ENCODE measurements at places on chromosomes 11 and 22.

DNA sequence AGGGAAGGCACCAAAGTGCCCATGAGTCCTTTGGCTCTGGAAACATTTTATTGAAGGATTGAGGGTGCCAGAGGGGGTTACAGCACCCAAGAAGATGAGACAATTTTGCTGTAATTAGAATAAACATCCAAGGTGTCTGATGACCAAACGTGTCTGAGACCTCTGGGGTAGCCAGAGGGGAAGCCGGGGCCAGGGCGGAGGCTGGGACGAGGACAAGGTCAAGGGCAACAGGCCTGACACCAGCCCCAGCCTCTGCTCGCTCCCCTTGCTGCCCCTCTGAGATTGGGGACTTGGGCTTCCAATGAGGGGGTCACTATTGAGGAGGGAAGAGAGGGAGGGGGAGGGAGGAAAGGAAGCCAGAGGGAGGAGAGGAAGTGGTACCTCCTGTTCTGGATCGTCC lies 25.6 kb downstream of the TMPRSS6 start:
- DNase-seq = no peak

DNA sequence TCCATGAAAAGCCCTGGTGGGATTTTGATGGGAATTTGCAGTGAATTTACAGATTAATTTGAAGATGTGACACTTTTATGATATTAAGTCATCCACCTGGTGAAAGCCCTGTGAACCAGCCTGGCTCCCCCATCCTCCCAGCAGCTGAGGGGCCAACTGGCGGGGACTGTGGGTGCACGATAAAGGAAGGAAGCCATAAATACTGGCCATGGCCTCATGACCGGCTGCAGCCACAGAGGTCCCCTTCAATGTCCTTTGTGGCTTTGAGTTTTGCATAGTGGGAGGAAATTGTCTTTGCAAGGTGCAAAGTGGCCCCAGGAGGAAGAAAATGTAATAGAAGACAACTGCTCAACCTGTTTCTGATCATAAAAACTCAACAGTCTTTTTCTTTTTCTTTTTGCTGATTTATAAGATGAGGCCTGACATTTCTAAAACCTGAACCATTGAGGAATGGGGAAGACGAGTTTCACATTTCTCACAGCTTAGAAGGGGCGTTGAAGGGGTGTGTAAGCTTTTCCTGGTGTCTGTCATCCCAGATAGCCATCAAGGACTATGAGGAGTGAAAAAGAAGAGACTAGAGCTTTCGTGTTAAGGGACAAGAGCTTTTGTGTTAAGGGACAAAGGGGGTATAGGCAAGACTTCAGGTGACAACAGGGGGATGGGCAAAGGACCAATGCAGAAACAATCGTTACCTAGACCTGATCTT lies 6.3 kb upstream of the NDUFV1 start:
- DNase-seq = no peak

- DNase-seq = no peak
These were observed 392.3 kb downstream of the MN1 start for GRCh38 chr22:27409299-27409698.

DNA sequence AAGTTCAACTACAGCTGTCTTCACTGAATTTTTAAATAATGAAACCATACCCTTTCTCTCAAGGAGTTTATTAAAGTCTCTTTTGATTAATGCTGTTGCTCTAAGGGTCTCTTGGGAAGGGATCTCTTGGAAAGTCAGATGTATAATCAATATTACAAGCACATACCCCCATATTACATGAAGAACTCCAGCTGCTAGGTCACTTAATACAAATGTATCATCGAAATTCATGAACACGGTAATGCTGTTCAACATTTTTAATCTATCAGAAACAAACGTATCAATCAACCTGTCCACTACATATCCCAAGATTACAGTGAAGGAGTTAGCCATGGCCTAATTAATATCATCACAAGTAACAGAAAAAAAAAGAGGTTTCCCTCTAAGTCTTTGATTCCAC lies 383.2 kb upstream of the ARHGAP42 start:
- no peak for DNase-seq

DNA sequence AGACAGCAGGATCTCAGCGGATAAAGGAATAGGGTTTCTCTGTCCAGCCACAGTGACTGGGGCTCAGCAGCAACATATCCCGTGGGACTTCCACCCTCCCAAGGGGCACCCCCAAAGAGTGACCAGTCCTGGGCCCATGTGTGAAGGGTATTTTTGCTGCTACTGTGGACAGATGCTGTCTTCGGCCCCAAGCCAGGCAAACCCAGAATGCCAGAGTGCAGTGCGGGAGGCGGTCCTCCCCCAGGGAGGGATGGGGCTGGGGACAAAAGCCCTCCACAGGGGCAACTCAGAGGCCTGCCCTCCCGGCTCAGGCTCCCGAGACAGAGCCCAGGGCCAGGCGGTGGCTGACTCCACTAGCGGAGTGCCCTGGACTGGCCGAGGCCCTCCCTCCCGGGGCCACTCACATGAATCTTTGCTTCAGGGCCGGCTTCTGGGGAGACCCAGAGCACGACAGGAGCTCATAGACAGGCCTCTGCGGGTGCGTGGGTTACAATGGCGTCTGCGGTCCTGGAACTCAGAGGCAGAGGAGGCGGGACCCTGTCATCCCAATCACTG lies 34.7 kb upstream of the WNT7B start:
- DNase-seq = no peak

DNA sequence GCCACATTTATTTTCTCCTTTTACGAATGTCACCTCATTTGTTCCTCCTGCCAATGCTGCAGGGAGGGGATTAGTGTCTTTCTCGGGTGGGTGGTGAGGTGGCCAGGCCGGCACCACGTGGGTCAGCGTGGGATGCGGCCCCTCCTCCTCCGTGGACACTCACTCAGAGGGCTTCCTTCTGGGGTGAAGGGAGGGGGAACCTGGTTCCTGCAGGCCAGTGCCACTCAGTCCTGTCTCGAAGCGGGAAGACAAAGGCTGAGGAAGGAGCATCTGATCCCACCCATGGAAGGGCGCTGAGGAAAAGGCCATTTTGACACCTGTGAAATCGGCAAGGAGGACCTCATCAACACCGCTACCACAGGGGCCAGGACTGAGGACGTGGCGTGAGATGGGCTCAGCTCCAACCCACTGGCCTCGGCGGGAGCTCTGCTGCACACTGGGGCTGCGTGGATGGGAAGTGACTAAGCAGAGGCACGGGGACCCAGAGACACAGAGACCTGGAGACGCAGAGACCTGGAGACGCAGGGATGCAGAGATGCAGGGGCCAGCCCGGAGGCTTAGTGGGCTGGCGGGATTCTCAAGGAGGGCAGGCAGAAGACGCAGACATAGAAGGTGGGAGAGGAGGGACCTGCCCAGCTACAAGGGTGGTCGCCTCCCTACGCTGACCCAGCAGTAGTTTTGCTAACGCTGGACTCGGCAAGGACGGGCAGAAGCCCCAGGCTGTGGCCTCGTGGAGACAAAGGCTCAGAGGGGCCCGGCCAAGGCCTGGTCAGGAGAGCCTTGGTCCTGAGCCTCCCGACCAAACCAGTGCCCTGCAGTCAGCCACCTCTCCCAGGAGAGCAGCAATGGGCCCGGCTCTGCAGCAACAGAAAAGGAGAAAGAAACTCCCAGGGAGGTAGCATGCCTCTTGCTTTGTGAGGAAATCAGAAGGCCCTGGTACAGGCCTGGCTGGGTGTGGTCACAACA lies 1071.2 kb downstream of the BRD1 start:
- no peak for DNase-seq

DNA sequence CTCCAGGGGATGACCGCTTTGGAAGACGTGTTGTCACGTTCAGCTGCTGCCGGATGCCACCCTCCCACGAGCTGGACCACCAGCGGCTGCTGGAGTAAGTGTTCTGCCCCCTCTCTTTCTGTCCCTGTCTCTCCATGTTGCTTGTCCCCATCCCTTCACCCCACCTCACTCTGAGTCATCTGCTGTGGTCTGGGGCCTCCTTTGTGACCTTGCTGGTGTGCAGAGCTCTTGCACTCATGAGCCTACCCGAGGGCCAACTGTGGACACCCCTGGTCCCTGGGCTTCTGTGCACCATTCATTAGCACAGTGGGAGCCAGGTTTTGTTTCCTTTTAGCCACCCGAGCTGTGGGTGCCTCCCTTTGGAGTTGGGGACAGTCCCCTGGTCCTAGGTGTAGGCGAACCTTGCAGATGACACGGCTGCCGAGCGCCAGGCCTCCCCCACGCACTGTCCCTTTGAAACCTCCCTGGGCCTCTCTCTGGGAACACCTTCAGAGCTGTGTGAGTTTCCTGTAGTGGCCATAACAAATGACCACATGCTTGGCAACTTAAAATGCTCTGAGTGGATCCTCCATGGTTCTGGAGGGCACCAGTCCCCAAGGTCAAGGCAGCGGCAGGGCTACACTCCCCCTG lies 49.8 kb downstream of the ARHGAP8 start:
- no peak for DNase-seq

DNA sequence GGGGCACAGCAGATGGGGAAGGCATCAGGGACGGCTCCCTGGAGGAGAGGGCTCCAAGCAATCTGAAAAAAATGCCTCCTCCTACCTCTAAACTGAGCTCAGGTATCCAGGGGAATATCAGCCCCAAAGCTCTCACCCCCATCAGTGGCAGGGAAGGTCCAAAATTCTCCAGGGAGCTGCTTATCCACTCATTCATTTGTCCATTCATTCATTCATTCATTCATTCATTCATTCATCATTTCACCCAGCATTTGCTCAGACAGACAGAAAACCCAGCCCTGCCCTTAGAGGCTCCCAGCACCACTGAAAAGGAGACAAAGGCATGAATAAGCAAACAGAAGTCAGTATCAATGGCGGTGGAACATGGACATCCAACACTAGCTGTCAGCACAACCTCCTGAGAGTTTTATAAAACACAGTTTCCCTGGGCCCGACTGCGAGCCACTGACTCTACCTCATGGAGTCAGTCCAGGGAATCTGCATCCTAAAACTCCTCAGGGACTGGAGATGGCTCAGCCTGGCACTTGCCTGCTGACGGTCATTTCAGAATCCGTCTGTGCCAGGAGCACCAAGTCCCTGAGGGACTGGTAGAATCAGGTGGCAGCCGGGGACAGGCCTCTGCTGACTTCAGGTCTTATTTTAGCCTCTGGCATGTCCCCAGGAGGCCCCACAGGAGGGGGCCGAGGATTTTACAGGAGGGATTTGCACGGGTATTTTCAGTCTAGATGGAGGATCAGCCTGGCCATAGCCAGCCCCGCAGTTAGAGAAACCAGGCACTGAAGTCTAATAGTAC lies 164.6 kb downstream of the MN1 start:
- DNase-seq = no peak

GRCh38 chr11:81570669-81571068 lies 1163.0 kb downstream of the FAM181B start:
- DNase-seq = no peak

DNA sequence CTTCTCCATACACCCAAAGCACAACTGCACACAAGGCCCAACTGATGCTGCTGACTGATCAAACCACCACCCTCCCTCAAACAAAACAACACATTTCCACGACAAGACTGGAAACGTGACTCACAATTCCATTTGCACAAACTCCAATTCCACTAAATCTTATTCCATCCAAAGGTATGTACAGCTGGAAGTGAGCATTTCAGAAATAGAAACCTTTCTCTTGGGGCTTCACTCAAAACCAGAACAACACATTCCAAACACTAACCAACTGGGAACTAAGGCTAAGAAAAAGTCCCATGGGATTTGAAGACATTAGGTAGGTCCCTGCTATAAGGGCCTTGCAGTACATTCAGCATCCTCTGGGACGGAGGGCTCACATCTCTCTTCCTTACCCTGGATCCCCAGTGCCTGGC lies 19.6 kb downstream of the MORC2 start:
- no peak for DNase-seq

- no peak for DNase-seq
These were observed 2.5 kb downstream of the TMEM184B start for GRCh38 chr22:38270091-38270992.

- no peak for DNase-seq
These were observed 21.5 kb downstream of the LRP4 start for GRCh38 chr11:46896719-46897406.

- no peak for DNase-seq
These were observed 134.3 kb downstream of the BRD1 start for GRCh38 chr22:49693416-49693815.

All from NCI-H774 (cell line).